Colonic mucosa (tissue), 4 donors: ENCODE measurements at places on chromosomes 1 and 21.

GRCh38 chr1:150772326-150772725 lies 6.7 kb upstream of the CTSS start:
- no peak for DNase-seq

DNA sequence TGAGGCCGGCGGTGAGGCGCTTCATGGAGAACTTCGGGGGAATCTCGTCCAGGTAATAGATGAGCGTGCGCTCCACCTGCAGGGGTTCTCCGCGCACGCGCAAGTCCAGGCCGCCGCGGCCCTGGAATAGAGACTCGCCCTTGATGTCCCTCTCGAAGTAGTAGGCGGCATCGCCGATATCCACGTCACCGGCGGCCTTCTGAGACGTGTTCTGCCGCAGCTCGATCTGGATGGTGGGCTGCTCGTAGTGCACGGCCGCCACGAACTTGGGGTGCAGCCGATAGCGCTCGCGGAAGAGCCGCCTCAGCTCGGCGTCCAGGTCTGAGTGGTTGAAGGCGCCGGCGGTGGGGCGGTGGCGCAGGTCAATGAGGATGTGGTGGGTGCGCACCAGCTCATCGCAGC lies 726 bp downstream of the TACSTD2 start:
- DNase-seq, result peak; percentile 20

DNA sequence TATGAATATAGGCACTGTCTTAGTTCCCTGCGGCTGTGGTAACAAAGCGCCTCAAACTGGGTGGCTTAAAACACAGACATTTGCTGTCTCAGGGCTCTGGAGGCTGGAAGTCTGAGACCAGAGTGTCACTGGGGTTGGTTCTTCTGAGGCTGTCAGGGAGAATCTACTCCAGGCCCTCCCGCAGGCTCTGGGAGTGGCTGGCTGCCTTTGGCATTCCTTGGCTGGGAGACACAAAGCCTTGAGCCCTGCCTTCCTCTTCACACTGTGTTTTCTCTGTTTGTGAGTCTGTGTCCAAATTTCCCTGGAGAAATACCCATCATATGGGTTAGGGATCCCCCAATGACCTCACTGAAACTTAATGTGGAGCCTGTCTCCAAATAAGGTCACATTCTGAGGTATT lies 38.5 kb downstream of the B3GALT5 start:
- no peak for DNase-seq

GRCh38 chr1:108791790-108792189 lies 45.3 kb downstream of the STXBP3 start:
- no peak for DNase-seq

GRCh38 chr1:25867210-25867991 lies 8.1 kb downstream of the PAQR7 start:
- DNase-seq, result no peak

DNA sequence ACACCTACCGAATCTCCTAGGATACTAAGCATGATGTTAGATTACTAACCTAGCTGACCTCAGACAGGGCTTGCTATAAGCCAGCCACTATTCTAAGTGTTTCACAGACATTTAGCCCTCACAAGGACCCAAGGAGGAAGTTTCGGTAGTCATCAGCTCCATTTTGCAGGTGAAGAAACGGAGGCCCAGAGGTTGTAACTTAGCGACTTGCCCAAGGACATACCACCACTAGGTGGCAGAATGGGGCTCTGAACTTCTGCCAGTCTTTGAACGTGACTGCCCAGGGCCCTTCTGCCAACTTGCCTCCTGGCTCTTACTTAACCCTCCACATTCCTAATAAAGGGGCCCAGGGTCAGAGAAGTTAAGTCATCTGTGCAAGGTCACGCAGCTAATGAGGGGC lies 283.5 kb downstream of the C1orf94 start:
- peak; percentile 60 for DNase-seq

GRCh38 chr1:236016083-236016482 lies 48.8 kb downstream of the NID1 start:
- no peak for DNase-seq

DNA sequence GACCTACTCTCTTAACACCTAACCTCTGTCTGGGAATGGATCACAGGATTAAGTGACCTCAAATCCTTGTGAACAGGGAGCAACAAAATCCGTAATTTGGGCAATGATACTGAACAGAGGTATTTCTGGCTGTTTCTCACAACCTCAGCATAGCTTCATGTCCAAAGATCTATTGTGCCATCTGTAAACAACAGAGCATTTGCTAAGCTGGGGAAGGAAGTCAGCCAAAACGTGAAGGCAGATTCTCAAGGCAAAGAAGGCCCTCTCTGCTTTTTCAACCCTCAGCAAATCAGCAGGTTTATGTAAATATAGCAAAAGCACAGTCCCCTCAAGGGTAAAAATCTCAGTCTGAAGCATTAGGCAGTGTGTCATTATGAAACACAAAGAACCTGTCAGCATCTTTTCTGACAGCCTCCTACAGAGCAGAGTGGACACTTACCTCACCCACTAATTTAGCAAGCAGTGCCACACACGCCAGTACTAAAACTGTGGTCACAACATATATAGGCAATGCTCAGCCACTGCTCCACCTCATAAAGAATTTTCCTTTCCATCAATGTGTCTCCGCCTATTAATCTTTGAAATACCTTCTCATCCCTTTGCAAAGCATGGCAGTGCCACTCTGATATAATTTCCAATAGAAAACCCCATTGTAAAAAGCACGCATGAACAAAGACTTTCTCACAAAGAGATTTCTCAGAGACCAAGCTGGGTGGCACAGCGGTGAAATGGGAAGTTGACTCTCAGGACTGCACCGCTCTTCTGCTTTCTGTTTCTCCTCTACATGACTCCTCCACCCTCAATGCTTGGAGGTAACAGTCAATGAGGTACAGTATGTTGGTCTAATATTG lies 188.0 kb downstream of the RERE start:
- no peak for DNase-seq

DNA sequence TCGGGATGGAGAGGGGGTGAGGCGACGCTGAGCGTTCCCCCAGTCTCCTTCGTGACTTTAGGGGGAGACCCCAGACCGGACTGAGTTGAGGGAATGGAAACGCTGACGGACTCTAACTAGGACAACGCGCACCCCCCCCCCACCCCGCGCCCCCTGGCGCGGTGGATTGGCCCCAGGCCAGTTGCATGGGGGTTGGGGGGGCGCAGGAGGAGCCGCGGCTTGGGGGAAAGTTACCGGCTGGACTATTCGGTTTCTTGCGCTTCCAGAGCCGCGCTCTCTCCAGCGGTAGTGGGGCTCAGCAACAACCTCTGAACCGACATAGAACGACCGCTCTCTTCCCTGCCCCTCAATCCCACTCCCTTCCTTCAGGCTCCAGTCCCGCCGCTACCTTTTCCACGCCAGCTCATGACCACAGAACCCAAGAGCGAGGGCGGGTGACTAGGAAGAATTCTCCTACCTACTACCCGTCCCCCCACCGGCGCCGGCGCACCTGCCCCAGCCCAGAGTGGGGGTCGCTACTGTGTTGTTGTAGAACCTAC lies 694 bp downstream of the ZBTB7B start:
- DNase-seq, result peak; percentile 52

- no peak for DNase-seq
Observed at GRCh38 chr1:184640505-184640904, 114.2 kb downstream of the EDEM3 start.

- no peak for DNase-seq
Observed at GRCh38 chr1:3992103-3992556, 92.1 kb upstream of the C1orf174 start.

DNA sequence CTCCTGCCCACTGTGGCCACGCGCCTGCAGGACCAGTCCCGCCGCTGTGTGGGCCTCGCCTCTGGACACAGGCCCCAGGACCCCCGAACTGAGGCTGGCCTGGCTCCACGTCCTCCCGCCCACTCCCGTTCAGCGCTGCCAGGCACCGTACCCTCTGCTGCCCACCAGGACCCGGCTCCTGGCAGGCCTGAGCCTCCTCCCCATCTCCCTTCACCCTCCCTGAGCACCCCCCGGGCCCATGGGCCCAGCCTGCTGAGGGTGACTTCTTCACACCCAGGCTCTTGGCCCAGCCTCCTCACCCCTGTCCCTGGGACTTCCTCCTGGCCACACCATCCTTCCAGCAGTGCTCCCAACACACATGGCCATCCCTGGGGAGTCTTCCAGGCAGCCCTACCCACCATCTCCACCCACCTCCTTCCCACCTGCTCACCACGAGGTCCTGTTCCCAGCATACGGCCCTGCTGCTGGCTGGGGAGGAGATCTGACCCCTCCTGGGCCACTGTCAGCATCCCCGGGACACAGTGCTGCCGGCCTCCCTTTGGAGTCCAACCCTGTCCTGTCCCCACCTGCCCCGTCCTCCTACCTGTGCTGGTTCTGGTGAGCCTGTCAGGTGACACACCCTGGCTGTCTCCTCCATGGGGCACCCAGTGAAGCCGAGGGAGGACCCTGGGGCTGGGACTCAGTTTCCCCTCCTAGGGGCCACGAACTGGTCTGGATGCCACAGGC lies 53.7 kb downstream of the SLX9 start:
- no peak for DNase-seq

- DNase-seq, result no peak
Observed at GRCh38 chr1:47452426-47452825, 14.6 kb downstream of the FOXD2 start.

DNA sequence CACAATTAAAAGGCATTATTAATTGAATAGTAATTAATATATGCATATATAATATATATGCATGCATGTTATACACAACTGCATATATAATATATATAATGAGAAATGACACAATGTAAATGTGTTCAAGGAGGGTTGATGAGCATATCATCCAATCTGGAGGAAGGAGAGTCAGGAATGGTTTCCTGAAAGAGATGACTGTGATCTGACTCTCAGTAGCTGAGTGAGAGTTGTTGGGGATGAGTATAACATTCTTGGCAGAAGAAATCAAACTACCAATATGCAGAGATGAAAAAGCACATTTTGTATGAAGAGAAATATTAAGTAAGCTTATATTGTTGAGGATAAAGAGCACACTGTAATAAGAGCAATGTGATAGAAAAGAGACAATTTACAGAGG lies 37.3 kb downstream of the F13B start:
- no peak for DNase-seq

DNA sequence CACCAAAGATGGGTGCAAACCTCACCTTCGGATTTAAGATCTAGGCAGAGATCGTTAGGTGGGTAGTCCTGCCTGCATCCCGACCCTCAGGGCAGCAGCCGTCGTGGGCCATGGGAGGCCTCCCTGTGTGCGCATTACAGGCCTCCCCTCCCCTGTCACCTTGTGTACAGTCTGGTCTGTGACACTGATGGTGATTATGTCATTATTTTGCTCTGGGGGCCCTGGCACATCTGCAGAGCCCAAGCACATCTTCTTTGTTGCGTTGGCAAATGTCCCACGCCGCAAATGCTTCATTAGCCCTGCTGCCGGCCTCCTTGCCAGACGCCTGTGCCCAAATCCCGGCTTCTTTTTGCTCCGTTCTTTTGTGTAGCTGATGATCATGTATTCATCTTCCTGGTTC lies 31.7 kb downstream of the PROX1 start:
- DNase-seq, result no peak

GRCh38 chr1:157335056-157335455 lies 196.9 kb upstream of the ETV3 start:
- DNase-seq, result no peak
